Hematopoietic multipotent progenitor cell treated with erythropoietin and hydrocortisone succinate and interleukin-3 and kit ligand, for 6 days (in vitro differentiated cells): ENCODE measurements at places on chromosomes 2 and 18.
A peak's percentile ranks its signal among the peaks of the same experiment; 100 is the strongest.

DNA sequence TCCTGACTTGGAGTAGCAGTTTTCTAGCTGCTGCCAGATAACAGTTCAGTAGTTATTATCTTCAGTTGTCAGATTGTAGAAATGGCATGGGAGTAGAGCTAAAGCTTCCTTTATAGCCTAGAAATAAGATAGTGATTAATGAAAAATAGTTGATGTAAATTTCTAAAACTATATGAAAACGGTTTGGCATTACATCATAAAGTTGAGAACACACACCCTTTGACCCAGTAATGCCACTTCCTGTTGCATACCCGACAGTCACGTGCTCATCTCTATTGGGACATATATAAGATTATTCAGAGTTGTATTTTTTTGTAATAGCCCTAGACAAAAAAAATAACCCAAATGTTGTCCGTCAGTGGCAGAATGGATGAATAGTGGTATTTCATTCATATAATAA is 39.4 kb upstream of the ASB1 start:
- DNase-seq, result peak; percentile 67

- no peak for DNase-seq
Measured at GRCh38 chr18:70418546-70419311, 129.9 kb downstream of the SOCS6 start.

DNA sequence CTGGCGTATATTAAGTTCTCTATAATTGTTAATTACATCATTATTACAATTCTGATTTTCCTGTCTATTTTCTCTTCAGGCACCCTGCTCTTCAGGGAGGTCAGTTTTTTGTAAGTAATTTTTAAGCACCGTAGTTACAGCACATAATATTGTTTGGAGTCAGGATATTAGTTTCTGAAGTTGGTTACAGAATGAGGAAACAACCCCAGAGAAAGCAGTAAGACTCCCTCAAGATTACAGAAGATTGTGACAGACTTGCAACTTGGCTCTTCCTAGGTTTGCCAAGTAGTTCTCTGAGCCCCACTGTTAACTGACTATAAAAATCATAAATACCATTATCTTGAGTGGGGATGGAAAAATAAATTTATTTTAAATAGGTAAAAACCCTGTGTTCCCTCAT is 921 bp downstream of the RPE start:
- peak; percentile 58 for DNase-seq

DNA sequence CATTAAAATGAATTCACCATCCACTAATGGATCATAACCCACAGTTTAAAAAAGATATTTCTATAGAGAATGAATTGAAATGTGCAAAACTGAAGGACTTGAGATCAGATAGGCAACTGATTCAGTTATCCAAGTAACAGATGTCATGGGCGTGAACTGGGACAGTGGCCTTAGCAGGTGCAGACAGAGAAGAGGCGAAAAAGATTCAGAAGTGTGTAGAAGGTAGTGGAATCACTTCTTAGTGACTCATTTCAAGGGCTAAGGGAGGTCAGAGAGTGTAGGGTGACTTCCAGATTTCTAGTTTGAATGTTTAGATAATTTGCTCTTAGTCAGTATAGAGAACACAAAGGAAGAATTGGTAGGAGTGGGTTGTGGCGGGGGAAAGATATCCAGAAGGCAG is 79.7 kb downstream of the EHBP1 start:
- DNase-seq, result peak; percentile 18

GRCh38 chr18:11246495-11247300 is 97.3 kb upstream of the PIEZO2 start:
- DNase-seq, result no peak

DNA sequence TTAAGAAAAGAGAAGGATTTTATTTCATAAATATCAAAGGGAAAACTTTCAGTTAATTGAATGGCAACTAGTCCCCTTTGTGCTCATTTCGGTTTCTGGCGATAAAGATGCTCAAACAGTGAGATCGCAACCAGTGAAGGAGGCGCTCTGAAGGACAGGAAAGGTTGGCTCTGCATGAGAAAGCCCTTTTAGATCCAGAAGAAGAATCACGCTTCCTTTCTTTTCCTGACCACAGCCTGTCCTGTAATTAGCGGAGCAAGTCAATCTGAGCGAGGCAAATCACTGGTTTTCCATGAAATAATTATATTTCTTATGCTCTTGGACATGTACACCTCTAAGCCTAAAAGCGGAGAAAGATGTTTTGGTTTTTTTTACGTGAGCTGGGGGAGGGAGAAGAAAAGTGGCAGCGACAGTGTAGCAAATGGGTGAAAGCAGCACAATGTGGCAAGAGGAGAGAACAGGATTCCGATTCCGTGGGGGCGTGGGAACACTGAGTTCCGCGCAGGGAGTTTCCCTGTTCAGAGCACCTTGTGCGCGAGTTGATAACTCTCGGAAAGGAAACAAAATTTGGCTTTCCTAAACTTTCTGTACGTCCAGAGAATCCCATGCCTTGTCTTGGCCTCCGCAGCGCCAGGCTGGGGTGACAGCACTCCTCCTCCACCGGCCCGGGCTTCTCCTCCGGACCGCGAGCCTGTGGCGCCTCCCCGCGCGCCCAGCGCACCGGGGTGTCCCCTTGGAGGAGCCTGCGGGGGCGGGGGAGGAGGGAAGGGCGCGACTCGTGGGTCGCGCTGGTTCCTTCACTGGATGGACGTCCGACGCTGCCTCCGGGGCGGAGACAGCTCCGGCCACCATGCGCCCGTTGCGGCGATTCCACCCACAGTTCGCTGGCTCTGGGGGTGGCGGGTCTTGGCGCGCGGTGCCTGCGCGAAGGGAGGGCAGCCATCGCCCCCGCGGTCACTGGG is 620 bp upstream of the SLC9A2 start:
- peak; percentile 32 for DNase-seq

DNA sequence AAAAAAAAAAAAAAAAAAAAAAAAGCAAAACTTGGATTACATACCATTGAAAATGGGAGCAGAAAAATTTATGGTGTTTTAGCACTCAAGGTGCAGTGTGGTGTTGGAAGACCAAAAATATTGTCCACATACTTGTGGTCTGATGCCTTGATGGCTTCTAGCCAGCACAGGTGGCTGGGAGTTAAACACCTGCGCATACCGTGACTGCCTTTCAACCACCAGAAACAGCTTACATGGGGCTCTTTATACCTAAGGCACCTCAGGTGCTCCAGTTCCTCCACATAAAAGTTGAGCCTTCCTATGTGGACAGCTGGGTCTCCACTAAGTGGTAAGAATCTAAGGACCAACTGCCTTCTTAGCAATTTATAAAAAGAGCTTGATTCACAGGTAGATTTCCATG is 802.6 kb upstream of the CELF4 start:
- no peak for DNase-seq

- no peak for DNase-seq
Measured at GRCh38 chr2:34578641-34579040, 979.5 kb upstream of the FAM98A start.

- no peak for DNase-seq
Measured at GRCh38 chr2:237474442-237474911, 12.6 kb upstream of the MLPH start.

DNA sequence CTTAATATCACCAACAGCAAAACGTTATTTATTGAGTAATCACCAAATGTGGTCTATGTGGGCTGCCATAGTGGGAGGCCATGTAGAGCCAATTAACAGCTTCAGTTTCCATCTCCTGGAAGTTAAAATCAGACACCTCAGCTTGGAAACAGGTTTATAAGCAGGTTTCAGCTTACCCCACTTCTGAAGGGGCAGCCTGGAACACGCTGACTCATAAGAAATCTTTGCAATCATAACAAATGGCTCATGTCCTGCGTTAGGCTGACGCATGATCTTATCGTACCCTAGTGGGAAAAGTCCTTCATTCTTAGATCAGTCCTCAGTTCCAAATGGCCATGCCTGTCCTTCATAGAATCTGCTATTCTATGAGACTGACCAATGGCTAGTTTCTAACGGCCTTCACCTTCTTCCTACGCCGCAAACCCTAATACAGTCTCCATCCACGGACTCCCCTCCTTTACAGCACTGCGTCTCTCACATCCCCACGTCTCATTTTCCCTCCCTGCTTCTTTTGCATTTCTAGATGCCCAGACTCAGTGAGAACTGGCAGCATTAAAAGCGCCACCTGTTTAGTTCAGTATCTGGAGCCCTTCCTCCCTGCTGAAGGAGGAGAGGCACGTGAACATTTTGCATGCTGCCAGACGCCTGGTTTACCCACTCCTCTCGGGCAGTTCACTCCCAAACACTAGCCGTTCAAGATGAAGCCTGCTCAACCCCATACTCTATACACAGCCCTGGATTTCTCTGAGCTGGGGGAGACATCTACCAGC is 24.2 kb upstream of the BZW1 start:
- peak; percentile 50 for DNase-seq

GRCh38 chr2:27870724-27871123 is 19.5 kb downstream of the RBKS start:
- no peak for DNase-seq

DNA sequence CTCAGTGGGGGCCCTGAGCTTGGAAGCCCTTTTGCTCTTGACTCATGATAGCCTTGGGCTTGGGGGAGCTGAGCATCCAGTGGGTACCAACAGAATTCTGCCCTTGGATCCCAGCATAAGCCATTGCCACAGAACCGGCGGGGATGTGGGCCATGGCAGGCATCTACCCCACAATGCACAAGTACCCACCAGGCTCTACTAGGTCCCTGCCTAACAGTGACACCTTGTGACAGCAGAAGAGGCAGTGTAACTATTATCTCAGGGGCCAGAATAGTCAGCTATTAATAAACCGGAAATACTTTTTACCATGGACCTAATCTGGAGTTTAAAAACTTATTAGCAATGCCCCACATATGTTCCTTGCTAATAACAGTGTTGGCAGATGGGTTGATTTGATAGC is 397.2 kb downstream of the TMEM182 start:
- peak; percentile 9 for DNase-seq

GRCh38 chr2:39805936-39806608 is 27.0 kb upstream of the THUMPD2 start:
- DNase-seq, result no peak

- no peak for DNase-seq
Measured at GRCh38 chr2:18349421-18349820, 211.0 kb downstream of the RDH14 start.

GRCh38 chr18:47542551-47542950 is 291.1 kb upstream of the SKOR2 start:
- no peak for DNase-seq

DNA sequence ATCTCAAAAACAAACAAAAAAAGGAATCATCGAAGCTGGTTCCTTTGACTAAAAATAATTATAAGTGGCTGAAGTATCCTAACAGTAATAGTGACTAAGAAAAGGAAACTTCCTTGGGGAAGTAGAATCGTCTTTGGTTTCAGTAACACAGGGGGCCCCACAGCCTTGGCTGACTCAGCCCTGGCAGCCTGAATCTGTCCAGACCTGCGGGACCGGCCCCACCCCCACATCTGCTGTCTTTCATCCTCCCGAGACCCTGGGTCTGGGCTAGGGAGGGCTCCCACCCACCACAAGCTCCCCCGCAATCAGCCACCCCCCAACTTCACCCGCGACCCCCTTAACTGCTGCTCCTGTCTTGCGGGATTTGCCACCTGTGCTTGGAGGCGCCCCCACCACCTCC is 1452.6 kb upstream of the ACVR2A start:
- no peak for DNase-seq

DNA sequence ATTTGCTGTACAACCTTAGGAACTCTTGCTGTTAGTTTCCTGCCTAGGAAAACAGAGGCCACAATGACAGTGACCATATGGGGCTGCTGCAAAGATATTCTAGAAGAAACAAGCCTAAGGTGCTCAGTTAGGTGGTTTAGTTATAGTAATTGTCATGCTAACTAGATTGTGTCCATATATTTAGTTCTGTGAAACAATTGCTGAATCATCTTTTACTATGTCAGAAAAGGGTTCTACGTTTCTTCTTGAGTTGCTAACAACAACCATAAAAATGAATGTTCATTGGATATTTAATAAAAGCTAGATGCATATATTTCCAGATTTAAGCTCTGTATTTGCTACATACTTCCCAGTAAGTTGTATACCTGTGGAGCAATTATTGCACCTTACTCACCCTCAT is 597.2 kb upstream of the KLHL29 start:
- no peak for DNase-seq

- no peak for DNase-seq
Measured at GRCh38 chr2:233271693-233272092, 20.2 kb downstream of the ATG16L1 start.

DNA sequence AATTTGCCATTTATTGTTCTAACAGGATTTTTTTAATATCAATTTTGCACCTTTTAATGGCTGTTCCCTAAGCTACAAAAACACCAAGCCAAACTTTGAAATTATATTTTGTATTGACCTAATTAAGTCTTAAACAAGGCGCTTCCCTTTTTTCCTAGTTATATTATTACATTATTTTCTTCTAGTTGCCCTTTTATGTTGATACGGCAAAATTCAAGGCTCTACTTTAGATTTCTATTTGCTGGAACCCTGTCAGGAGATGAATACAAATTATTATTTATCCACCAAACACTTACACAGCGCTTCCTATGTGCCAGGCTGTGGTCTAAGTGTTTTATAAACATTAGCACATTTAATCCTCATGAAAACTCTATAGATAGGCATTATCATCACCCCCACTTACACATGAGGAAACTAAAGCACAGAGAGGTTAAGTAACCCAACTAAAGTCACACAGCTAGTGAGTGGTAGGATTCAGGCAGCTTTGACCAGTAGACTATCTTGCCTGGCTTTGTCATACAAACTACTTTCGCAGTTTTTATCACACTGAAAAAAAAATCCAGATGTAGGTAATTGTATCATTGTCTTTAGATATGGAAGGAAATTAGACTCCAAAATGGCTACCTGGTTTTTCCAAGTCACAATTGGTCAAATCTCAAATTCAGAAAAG is 456.5 kb downstream of the STK39 start:
- no peak for DNase-seq
